Activated T-cell treated with anti-CD3 and anti-CD28 coated beads, Interleukin-2, amount 50 U/mL, for 24 hours (primary cell): ENCODE measurements at places on chromosomes 4 and X.

DNA sequence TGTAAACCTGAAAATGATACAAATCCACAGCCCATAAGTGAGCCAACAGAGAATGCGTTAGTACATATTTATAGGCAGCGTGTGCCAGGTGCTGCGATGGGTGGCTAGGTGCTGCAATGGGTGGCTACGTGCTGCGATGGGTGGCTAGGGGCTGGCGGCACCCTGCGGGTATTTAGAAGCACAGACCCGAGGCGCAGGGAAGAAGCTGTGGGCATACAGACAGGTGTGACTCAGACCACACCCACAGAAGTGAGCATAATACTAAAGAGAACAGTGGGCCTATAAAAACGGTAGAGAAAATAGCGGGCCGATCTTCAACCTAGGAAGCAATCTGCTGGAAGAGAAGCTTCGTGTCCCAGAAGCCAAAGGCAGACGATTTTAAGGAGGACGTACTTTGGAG lies 81.1 kb downstream of the FAT1 start:
- no peak for DNase-seq

DNA sequence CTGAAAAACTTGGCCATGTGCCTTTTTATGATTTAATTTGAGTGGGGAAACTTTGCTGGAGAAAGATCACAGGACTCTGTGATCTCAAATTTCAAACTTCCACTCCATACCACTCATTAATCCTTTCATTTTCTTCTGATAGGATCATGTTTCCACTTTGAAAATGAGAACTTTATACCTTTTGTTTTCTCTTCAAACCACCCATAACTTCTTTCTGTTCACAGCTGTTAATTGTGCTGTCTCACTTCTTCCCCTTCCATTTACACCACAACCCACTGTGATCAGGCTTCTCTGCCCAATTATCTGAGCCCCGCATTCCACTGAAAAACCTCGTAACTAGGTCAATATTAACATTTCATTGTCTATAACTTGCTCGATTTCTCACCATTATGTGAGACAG lies 47.0 kb upstream of the ARSJ start:
- DNase-seq = no peak

DNA sequence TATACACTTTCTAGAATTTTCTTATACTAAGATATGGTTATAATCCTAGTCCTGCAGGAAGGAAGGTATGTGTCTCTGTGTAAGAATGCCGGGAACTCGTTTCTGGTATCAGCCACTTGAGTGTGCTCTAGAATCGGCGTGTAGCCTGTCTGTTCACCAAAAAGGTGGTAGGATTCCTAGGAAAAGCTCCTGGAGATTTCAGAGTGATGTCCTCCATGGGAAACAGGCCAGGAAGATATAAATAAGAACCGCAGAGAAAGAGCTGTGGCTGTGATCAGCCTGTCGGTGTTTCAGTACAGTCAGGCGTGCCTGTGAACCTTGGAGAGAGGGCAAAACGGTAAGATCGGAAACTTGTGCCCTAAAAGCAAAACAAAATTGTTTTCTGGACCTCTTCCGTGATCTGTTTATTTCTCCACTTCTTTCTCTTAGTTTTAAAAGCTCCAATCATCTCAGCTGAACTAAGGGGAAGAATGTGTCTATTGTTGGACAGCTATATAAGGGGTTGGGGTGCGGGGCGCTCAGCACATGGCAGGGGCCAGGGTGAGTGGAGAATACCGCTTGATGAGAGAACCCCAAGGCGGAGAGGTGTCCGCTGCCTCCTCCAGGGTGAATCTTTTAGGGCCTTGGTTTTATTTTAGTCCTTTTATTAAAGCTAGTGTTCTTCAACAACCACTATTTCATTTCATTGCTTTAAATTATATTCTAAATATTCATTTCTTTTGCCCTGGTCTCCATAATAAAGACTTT lies 303.8 kb upstream of the TENM3 start:
- no peak for DNase-seq

- no peak for DNase-seq
Measured at GRCh38 chrX:11135564-11136185, 24.5 kb downstream of the HCCS start.
